Putamen (tissue), 1 donor: ENCODE measurements at places on chromosomes 6 and 20.

- no peak for DNase-seq
Observed at GRCh38 chr6:139611327-139612134, 237.1 kb upstream of the CITED2 start.

- DNase-seq, result no peak
Observed at GRCh38 chr6:52155791-52156576, 30.2 kb upstream of the IL17A start.

DNA sequence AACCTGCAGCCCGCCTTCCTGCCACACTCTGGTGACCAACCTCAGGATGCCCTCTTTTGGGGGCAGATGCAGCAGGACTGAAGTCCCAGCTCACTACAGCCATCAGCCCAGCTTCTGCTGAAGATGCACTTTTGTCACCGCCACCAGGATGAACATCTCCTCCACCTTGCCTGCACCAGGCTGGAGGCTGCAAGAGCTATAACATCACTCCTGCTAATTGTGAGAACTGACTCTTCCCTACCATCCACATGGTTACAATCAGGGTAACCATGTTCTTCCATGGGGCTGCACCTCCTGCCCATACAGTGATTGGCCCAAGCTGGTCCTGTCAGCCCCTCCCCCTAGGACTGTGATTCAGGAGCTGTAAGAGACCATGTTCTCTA is 2.0 kb upstream of the ACTL10 start:
- no peak for DNase-seq

- no peak for DNase-seq
Observed at GRCh38 chr6:45541934-45542333, 164.2 kb upstream of the SUPT3H start.
